Lung (tissue), 17 donors: ENCODE measurements at places on chromosomes 2 and 18. TPM values are rescaled to one million over a fixed set of nuclear protein-coding genes. Genes with fewer than 3 reads are reported as not detected.

Gene POTEI
- 4.0 TPM for total RNA-seq

DNA sequence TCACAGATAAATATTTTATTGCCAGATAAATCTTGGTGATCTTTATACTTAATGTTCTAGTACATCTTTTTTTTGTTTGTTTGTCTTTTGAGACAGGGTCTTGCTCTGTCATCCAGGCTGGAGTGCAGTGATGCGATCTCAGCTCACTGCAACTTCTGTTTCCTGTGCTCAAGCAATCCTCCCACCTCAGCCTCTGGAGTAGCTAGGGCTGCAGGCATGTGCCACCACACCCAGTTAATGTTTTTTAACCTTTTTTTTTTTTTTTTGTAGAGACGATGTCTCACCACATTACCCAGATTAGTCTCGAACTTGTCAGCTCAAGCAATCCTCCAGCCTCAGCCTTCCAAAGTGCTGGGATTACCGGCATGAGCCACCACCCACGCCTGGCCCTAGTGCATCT is 9.1 kb upstream of the C1GALT1C1L start:
- DNase-seq, result no peak

Gene ESPNL
- total RNA-seq, result 2.1 TPM

GRCh38 chr2:218020281-218020680 is 17.5 kb upstream of the TNS1 start:
- no peak for DNase-seq

- peak; percentile 54 for DNase-seq
Measured at GRCh38 chr2:205681401-205682238, 681 bp upstream of the NRP2 start.

- DNase-seq, result no peak
Measured at GRCh38 chr18:13608791-13609532, 117.4 kb downstream of the FAM210A start.

- DNase-seq, result peak; percentile 70
Measured at GRCh38 chr2:233210843-233211547, 40.5 kb upstream of the ATG16L1 start.

DNA sequence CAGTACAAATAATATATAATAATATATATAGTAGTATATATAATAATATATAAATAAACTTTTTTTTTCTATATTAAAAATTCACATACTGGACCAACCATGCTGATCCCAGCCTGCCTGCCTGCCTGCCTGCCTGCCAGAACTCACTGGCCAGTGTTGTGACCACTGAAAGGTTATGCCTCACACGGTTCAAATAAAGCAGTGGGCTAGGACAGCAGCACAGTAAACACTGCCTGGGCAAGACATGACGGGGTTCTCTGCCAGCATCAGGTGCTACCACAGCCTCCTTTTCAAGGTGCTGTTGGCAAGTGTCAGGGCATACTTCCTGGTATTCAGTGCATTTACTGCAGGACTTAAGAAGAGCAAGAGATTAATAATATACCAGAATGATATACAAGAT is 67.6 kb downstream of the TRAPPC8 start:
- no peak for DNase-seq
